ENCODE measurements at places on chromosomes 6 and 20.

DNA sequence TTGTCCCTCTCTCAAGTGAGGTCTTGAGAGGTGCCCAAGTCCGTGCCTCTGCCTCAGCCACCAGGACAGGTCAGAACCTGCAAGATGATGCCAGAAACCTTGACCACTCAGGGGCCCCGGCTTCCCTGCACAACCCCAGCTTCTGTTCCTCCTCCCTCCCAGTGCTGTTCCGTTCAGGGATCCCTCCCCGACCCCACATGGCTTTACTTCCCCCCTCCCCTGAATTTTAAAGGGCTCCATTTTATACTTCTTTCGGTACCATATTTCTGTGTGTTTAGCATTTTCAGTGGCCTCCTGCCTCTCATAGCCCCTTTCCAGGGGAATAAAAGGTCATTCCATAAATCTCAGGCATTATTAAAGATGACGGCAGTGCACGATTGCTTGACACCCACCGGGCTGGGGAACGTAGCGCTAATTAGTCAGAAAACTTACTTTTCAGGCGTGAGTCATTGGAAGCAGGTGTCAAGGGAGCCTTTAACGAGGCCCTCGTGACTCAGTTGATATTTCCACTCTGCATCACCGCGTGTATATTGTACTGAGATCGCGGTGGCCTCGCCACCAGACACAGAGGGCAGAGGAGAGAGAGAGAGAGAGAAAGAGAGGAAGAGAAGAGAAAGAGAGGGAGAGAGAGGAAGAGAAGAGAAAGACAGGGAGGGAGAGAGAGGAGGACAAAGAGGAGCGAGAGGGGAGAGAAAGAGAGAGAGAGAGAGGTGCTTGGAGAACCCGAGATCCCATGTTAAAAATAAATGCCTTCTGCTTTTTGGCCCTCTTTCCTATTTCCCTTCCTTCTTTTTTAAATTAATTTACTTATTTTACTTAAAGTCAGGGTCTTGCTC is 21.3 kb downstream of the KCNG1 start:
- DNase-seq = no peak

DNA sequence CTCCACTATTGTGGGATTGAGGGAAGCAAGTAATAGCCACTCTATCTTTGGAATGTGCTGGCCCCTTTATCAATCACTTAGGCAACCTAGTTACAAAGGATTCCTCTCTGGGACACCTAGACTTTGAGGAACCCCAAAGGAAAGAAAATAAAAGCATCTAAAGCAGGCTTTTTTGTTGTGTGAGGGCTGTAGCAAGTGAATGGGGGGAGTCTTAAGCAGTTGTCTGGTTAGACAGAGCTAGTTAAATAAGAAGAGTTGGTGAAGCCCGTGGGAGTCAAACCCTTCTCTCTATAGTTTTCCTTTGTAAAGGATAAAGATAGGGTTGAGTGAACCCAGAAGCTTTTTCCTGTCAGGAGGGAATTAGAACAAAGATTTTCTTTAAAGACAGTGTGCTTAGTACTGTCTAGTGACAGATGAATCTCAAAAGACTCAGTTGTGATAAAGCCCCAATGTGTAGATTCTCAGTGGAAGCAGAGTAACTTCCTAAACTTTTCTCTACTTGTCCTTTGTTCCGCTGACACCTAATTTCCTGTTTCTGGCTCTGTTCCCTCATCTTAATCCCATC is 63.3 kb downstream of the HDGFL1 start:
- no peak for DNase-seq

GRCh38 chr20:57800791-57801430 is 91.1 kb upstream of the PMEPA1 start:
- no peak for DNase-seq

DNA sequence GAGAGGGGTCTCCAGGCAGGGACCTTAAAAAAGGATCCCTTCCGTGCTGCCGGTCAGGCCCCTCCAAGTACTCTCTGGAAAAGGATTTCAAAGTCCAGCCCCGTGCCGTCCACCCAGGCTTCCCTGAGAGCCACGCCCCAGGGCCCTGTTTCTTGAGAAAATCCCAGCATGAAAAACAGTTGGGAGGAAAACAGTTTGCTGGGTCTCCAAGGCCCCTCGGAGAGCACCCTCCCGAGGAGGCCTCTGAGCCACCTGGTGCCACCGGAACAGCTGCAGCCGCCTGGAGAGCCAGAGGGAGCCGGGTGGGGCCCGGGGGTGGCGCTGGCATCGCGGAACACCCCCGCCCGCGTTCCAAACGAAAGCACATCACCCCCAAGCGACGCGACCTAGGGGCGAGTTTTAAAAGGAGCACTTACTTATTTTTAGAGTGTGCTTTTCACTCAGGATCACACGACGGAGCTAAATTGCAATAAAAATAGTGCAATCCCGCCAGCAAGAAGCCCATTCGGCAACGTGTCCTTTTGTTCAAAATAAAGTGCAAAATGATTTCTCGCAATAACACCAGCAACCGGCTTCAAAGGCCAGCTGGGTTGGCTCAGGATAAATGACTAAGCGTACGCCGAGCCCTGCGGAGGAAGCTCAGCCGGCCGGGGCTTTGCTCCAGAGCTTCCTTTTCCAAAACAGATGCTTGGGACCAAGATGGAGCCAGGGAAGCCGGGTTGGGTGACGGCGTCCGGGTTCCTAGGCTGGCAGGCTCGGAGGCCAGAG is 64.2 kb downstream of the YTHDF1 start:
- no peak for DNase-seq

DNA sequence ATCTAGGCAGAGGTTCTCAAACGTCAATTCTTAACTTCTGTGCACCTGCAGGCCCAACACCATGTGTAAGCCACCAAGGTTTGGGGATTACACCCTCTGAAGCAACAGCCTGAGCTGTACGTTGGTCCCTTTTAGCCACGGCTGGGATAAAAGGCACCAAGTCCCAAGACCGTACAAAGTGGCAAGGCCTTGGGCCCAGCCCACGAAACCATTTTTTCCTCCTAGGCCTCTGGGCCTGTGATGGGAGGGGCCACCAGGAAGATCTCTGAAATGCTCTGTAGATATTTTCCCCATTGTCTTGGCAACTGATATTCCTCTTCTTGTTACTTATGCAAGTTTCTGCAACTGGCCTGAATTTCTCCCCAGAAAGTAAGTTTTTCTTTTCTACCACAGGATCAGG is 4.5 kb upstream of the FAM184A start:
- DNase-seq = no peak

DNA sequence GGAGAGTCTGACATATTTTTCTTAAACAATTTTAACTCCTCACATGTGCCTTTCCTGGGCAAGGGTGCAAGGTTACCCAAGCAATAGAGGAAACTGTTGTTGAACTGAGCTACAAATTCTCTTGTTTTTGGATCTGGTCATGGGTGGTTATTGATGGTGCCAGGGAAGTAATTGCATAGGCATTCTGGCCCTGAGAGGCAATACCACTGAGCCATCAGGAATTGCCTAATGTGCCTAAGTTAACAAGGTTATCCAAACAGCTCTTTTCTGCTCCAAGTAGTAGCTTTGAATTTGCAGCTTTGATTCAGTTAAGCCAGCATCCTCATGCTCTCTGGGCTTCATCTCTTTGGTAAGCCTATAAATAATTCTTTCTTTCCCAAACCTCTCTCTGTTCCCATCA is 266.0 kb upstream of the BTBD3 start:
- DNase-seq = no peak

- DNase-seq = no peak
These were observed 157.7 kb downstream of the GJA1 start for GRCh38 chr6:121593011-121593641.

DNA sequence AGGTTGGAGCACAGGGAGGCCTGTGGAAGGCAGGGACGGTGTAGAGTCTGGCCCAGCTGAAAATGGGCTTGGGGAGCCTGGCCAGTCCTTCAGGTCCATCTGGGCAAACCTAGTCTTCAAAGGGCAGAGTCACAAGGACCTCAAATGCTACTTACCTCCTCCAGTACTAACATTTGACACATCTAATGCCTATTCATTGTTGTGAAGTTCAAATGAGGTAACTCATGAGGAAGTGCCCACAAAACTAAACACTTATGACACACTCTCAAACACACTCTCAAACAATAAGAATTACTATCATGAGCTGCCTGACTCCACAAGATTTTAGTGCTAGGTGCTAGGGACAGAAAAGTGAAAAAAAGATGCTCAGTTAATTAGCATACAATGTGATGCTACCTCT is 27.1 kb downstream of the DAAM2 start:
- no peak for DNase-seq

DNA sequence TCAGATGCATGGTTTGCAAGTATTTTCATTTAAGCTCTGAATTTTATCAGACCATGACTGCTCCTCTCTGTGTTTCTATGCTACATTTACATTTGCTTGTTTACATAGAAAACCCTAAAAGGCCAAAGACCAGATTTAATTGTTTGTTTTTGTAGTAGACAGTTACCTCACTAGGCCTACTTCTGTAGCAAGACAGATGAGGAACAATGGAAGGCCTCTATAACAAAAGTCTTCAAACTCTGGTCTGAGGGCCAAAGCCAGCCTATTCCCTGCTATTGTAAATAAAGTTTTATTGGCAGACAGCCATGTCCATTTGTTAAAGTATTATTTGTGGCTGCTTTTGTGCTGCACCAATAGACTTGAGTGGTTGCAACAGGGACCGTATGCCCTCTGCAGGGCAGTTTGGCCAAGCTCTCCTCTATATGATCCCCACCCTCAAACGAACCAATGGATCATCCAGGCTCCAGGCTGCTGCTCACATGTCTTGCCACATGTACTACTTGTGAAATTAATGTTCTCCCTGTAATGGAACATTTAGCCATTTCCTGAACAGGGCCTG is 182.0 kb downstream of the DOK5 start:
- DNase-seq = no peak

GRCh38 chr6:21666853-21667681 is 73.5 kb downstream of the SOX4 start:
- no peak for DNase-seq

Measured in stimulated activated CD8-positive, alpha-beta memory T cell treated with anti-CD3 and anti-CD28 coated beads, Interleukin-7, amount 100 ng/mL, for 1 hour (primary cell).